ENCODE measurements at places on chromosomes 12 and 14.

GRCh38 chr12:53195516-53196420 is 11.3 kb downstream of the ITGB7 start:
- DNase-seq, result no peak

DNA sequence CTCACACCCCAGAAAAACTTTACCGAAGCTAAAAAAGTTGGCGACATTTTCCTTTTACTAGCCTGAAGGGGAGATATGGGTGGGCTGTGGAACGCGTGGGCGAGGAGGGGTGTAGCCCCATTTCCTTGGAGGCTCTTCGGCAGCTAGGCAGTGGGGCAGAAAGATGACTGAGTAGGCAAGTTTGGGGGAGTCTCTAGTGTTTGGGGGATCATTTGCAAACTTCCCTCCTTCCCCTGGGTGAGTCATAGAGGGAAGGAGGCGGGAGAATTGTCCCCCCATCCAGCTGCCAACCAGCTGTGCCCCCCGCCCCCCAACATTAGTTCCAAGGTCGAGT is 2.3 kb downstream of the GLI1 start:
- peak; percentile 11 for DNase-seq

DNA sequence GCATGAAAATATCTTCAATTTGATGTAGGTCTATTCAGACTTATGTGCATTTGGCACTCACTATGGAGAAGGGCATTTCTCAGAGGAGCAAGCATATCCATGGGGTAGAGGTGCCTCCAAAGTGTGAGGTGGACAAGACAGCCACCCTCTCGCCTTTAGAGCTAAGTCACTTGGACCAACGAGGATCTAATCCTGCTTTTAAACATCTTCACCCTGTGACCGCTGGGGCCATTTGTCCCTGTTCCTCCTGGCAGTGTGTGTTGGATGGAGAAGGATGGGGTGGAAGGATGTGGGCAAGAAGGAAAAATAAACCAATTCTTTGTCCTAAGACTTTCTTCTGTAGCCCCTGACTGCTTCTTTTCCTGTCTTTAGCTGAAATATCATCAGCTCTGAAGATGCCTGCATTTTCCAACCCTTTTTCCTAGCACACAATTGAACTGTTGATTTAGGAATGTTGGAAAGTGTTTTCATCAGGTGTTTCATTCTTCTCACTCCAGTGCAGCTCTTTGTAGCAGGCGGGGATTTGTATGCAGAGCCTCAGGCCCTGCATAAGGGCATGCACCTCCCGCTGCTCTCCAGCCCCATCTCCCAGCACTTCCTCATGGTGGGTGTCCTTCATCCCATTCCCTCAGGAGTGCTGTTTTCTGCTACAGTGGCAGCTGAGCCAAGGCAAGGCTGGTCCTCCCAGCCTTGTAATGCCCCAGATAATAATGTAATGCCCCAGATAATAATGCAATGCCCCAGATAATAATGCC is 5.3 kb downstream of the FGF6 start:
- DNase-seq, result no peak

DNA sequence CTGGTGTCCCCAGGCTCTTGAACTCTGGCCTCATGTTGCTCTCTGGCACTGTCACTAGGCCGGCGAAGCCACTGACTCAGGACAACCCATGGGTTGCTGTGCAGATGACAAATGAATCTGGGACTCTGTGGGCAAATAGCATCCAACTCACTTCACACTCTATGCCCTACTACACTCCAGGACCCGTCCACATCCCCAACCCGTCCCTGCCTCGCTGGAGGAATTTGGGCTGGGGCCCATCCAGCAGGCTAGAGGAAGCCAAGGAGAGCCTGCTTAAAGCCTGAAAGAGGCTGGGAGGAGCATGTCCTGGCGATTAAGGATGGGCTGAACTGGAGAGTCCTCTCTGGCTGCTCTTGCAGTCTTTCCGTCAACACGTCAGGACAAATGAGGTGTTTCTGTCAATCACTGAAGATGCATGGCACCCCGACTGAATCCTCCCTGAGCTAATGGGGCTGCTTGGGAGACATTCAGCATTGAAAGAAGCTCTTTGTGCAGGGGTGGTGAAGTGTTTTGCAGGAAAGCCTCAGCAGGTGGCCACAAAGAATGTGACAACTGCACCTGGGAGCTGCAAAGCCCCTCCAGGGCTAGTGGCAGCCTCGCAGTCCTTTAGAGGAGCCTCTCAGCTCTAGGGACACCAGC is 71.7 kb downstream of the ANO2 start:
- no peak for DNase-seq

DNA sequence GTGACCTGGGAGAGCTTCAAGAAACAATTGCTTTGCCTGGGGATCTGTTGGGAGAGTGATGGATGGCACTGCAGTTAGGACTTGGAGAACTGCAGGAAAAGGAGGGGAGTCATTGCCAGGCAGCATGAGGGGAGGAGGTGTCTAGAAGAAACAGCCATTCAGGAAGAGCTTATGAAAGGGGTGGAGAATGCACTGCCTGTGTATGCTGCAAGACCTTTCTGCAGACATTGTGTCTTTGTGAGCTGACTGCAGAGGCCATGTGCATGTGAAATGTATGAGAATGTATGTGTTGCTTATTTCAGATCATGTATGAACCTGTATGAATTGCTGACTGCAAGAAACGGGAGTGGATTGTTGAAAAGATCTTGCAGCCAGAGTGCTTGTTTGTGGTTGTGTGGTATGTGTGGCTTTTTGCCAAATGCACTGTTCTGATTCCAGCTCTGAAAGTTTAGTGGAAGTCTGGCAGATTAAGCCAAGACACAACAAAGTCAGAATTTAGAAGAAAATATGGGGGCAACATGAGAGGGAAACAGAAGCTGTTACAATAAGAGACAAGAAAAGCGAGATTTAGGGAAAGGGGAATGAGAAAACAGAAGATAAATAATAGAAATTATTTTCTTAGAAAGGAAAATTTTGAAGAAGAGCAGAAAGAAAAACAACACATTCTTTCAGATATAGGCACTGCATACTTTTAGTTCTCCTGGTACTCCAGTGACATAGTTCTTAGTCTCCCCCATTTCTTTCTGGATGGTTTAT is 9.8 kb upstream of the RIMKLB start:
- DNase-seq, result peak; percentile 92

DNA sequence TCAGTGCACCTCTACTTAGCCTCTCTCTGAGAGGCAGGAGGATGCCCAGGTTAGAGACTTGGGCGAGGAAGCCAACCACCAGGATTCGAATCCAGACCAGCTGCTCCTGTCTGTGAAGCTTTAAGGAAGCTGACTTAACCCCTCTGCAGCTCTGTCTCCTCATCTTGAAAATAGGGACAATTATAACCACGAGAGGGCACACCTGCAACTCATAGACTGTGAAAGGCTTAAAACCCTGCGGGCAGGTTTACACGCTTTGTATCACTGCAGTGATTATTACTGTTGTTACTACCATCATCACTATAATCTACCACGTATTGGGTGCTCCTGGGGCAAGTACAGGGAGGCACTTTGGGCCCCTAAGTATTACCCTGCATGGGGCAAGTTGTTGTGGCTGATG is 379.8 kb downstream of the VRK1 start:
- DNase-seq, result no peak

DNA sequence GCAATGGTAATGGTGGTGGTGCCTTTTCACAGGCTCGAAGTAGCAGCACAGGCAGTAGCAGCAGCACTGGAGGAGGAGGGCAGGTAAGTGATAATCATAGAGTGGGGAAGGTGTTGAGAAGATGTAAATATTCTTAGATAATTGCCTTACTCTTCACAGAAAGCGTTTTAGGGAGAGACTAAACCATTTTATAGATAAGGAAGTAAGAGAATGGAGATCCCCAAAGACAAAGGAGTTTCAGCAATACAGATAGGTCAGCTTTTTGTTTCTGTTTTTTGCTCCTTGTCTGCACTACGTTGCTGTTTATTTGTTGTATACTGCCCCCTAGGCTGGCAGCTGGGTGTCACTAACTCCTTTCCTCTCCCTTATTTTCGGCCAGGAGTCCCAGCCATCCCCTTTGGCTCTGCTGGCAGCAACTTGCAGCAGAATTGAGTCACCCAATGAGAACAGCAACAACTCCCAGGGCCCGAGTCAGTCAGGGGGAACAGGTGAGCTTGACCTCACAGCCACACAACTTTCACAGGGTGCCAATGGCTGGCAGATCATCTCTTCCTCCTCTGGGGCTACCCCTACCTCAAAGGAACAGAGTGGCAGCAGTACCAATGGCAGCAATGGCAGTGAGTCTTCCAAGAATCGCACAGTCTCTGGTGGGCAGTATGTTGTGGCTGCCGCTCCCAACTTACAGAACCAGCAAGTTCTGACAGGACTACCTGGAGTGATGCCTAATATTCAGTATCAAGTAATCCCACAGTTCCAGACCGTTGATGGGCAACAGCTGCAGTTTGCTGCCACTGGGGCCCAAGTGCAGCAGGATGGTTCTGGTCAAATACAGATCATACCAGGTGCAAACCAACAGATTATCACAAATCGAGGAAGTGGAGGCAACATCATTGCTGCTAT is 2.0 kb downstream of the SP1 start:
- peak; percentile 69 for DNase-seq

- peak; percentile 59 for DNase-seq
Measured at GRCh38 chr12:75437564-75437963, 43.0 kb upstream of the GLIPR1 start.

DNA sequence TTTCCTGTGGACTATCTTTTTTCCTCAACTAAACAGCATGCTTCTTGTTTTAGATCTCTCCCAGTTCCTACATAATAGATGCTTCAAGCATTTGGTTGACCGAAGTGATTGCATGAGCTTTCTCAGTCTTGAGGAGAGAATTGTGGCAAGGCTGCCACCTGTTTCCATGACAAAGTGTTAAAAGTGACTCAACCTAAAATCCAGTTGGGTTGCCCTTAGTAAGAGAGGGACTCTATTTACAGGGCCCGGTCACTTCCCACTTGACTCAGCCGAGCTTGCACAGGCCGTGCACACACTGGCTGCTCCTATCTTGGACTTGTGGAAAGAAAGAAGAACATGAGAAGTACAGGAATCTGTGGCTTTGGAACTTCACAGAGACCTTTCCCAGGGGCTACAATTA is 2.1 kb upstream of the B4GALNT3 start:
- no peak for DNase-seq

- no peak for DNase-seq
Measured at GRCh38 chr12:53068811-53069585, 10.2 kb downstream of the SPRYD3 start.

DNA sequence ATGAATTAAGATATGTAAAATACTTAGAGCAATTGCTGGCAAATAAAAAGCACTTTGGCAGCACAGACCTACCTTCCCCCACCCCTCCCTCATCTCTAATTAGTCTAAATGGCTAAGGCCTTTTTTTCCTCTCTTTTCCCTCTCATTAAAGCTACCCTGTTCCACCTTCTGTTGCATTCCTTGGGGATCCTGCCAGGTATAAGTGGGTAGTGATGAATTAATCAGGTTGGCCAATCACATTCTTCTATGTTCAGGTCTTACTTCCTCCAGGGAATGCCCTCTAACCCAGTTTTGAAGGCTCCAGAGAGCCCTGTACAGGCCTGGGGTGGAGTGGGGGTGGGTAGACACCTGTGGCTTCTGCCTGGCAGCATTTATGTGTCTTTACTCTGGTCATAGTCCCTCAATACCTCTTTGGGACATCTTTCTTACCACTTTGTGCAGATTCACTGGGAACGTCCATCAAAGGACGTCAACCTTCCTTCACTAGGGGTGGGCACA is 28.4 kb downstream of the HSPB8 start:
- no peak for DNase-seq

GRCh38 chr12:28453686-28454085 is 263.4 kb downstream of the CCDC91 start:
- DNase-seq, result no peak

DNA sequence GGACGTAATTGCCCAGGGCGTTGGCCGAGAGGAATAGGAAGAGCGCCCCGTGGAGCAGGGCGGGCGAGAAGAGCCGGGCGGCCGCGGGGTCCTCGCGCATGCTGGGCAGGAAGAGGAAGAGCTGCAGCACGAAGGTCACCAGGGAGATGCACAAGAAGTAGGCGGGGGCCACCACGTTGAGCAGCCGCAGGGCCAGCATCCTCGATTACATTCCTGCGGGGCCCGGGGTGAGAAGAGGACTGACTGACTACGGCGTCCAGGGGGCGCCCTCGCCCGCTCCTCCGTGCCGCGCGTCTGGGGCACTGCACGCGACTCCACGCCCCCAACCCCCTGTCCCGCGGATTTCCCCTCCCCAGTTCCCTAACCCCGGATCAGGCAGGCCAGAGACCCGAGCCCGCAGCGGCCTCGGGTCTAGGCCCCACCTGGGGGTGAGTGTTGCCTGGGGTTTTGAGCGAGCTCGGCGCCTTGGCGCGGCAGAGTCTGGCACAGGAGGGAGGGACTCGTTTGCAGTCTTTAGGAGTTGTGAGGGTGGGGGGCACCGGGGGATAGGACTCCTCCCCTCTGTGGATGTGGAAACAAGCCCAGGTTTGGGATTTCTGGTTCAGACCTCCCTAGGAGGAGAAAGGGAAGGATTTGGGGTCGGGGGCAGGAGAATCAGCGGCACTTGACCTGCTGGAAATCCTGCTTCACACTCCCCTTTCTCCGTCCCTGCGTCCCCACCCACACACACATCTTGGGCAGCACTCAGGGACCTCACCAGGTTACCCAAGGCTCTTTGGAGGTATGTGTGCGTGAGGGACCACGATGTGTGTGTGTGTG is 1.8 kb downstream of the ZDHHC22 start:
- DNase-seq, result peak; percentile 59

DNA sequence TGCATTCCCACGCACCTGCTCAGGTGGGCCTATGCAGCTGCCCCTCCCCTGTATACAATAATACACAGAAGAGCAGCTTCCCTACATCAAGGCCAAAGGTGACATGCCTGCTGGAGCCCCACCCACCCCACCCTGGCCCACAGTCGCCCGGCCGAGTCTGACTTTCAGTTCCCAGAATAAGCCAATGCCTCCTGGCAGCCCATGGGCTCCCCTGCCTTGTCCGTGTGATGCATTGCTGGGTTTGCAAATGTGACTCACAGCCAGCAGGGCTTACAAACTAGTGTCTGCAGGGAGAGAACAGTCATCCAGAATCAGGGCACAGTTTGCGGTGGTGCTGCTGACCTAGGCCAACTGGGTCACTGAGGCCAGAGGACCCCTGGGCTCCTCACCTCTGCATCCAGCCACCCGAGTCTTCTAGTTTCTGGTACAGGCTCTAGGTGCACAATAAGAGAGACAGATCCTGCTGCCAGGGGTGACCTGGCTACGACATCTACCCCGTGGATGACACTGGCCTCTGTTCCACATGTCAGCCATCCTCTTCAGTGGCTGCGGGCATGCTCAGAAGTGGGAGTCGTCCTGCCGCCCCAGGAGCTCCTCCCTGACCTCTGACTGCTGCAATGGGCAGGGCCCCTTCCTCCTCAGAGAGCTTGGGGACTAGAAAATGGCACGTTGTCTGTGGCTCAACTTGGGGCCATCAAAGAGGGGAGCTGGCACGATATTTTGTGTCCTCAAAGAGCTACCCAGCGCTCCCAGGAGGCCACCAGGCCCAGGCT is 84.5 kb downstream of the CHGA start:
- DNase-seq, result no peak

- no peak for DNase-seq
Measured at GRCh38 chr14:76100236-76100635, 51.5 kb upstream of the GPATCH2L start.

- no peak for DNase-seq
Measured at GRCh38 chr14:58693048-58693447, 55.3 kb downstream of the DACT1 start.

GRCh38 chr12:113831016-113831415 is 135.1 kb downstream of the RBM19 start:
- DNase-seq, result peak; percentile 69

GRCh38 chr14:74239848-74240793 is 872 bp downstream of the VSX2 start:
- no peak for DNase-seq

All from dermis blood vessel endothelial cell (primary cell).